ENCODE measurements at places on chromosomes 2 and 18.

GRCh38 chr2:1309507-1309906 lies 103.8 kb upstream of the TPO start:
- DNase-seq, result no peak

- no peak for DNase-seq
Measured at GRCh38 chr2:171706152-171706803, 19.0 kb downstream of the DYNC1I2 start.

GRCh38 chr2:199463708-199464605 lies 6.2 kb upstream of the SATB2 start:
- DNase-seq, result no peak

DNA sequence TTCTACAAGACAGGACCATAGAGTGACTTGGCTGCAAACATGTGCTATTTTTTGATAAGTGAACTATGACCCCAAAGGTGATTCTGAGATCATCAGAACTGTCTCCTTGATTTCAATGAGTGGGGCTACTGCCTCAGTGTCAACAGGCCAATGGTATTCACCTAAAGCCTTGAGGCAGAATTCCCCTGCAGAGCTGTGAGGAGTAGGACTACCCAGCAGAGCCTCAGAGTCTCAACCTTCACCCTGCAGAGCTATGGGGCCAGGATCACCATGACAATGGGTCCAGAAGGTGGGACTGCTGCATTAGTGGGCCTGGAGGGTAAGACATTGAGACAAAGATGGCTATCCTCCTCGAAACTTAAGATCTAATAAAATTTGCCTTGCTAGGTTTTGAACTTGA lies 1668.2 kb upstream of the SLC39A10 start:
- no peak for DNase-seq

GRCh38 chr2:150978053-150978452 lies 283.6 kb downstream of the RBM43 start:
- no peak for DNase-seq

DNA sequence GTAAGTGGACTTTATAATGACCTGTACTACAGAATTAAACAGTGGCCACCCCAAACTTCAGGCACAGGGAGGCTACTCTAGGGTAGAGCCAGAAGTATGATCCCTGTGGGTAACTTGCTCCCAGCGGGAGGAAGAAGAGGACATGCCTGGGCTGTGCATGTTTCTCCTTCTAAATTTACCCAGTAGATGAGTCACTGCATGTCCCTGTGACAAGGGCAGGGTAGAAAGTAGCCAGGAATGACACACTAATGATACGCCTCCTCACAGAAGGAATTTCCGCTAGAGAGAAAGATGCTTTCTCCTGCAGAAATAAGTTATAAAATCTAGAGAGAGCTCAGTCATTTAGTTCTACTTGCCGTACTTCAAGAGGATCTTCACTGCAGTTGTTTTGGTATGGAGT lies 7.5 kb downstream of the ACYP2 start:
- DNase-seq, result no peak

DNA sequence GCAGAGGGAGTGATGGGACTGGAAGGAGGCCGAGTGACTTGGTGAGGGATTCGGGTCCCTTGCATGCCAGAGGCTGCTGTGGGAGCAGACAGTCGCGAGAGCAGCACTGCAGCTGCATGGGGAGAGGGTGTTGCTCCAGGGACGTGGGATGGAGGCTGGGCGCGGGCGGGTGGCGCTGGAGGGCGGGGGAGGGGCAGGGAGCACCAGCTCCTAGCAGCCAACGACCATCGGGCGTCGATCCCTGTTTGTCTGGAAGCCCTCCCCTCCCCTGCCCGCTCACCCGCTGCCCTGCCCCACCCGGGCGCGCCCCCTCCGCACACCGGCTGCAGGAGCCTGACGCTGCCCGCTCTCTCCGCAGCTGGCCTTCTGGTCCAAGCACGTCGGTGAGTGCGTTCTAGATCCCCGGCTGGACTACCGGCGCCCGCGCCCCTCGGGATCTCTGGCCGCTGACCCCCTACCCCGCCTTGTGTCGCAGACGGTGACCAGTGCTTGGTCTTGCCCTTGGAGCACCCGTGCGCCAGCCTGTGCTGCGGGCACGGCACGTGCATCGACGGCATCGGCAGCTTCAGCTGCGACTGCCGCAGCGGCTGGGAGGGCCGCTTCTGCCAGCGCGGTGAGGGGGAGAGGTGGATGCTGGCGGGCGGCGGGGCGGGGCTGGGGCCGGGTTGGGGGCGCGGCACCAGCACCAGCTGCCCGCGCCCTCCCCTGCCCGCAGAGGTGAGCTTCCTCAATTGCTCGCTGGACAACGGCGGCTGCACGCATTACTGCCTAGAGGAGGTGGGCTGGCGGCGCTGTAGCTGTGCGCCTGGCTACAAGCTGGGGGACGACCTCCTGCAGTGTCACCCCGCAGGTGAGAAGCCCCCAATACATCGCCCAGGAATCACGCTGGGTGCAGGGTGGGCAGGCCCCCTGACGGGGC lies 4.6 kb downstream of the PROC start:
- DNase-seq, result no peak

- DNase-seq, result no peak
Measured at GRCh38 chr2:5612666-5613065, 79.5 kb upstream of the SOX11 start.

DNA sequence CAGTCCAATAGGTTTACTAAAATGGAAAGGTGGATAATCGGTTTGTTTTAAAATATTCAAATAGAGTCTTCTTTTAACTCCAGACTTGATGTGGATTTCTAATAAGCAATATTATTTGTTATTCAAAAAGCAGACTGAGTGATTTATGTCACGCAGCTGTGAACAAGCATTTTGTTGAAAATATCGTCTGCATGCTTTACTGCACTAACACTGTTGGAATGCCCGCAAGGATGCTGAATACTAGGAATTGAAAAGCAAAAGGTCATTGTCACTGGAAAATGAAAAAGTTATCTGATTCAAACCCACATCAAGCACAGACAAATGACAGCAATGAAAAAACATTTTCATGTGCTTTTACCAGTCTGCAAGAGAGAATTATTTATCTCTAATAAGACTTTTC lies 31.1 kb downstream of the CHN1 start:
- no peak for DNase-seq

GRCh38 chr18:76518123-76518859 lies 23.2 kb upstream of the ZNF516 start:
- DNase-seq, result no peak
